Activated CD4-positive, alpha-beta memory T cell treated with anti-CD3 and anti-CD28 coated beads for 36 hours (primary cell): ENCODE measurements at places on chromosomes 16 and 17.

DNA sequence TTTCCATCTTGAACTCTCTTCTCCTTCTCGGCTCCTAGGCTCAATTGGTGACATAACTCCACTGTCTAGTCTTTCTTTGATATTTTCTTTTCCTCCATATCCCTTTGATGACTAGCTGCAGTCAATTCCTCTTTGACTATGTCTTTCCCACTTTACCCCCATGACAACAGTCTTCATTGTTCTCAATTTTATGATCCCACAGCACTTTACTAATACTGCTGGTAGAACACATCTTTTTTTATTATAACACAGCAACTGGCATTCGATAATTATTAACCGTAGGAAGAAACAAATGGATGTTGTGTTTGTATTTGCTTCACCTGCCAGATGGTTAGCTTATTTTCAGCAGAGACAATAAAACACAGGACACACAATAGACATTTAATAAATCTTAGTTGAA is 1.3 kb downstream of the KRTAP3-3 start:
- no peak for DNase-seq

GRCh38 chr17:3557768-3558583 is at the start of gene TRPV3:
TRPV3 (minus strand) TSS chr17:3557812; CDS start chr17:3554850, 2,962 bp downstream.
- peak; percentile 87 for DNase-seq

DNA sequence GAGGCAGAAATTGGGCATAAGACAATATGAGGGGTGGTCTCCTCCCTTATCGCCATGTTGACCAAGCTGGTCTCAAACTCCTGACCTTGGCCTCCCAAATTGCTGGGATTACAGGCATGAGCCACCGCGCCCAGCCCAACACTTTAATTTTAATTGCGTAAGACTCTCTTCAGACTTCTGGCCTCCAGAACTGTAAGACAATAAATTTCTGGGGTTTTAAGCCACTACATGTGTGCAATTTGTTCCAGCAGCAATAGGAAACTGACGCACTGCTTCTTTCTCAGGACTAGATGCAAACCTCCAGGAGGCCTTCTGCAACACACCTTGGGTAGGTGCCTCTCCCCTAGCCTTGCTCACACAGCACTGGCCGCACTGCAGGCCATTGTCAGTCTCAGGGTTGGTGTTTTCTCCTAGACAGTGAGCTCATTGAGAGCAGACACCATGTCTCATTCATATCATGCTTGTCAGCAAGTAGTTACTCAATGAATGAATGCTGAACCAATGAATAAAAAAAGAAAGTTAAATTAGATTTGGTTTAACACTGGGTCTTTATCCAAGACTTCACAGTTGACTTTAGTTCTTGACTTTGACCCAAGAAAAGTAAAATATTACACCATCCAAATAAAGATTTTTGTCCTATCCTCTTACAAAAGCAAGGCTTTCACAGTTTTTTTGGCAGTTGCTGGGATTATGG is 5.5 kb upstream of the ACSF2 start:
- DNase-seq = no peak

DNA sequence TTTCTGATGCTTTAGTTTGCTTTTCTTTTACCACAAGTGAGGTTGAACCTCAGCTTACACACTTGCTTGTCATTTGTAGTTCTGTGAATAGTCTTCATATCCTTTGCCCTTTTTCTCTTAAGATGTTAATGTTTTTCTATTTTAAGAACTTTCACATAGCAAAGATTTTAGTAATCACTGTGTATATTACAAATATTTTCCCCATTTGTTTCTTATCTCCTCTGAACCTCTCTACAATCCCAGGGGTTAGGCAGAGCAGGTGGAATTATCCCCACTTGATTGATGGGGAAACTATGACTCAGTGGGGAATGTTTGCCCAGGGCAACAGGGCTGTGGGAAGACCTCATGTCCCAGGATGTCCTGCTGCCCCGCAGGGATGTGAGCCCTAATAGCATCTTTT is 11.7 kb upstream of the MYH3 start:
- no peak for DNase-seq

DNA sequence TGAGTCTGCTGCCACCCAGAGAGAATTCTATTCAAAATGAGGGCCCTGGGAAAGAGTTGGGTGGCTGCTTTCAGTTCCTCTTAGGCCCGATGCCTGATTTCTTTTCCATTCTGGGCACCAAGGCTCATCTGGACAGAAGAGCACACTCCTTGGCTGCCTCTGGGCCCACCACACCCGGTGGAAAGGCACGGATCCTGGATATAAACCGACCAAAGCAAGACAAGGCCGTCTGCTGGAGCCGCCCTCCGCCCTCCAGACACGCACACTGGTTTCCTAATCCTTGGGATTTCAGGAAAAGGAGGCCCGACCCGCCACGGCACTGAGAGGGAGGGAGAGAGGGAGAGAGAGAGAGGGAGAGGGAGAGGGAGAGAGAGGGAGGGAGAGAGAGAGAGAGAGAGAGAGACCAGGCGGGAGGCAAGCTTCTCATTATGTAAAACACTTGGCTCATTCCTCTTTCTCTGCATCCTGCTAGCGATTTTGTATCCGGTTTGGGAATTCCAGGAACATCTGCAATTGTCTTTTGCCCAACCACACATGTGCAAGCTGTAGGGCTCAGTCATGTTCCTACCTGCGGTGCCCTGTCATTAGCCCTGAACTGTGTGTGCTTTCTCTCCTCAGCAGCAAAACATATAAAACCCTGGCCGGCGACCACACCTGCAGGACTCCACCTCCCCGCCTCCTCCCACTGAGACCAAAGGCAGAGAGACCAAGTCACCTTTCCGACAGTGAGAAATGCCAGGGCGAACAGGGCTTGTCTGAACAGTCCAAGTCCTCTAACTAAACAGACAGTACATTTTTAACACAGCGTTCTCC is 347.2 kb downstream of the SOX9 start:
- DNase-seq = no peak

GRCh38 chr16:57341441-57342303 is 16.9 kb upstream of the CCL22 start:
- no peak for DNase-seq

- DNase-seq = no peak
Measured at GRCh38 chr17:50905460-50905803, 39.3 kb upstream of the TOB1 start.

DNA sequence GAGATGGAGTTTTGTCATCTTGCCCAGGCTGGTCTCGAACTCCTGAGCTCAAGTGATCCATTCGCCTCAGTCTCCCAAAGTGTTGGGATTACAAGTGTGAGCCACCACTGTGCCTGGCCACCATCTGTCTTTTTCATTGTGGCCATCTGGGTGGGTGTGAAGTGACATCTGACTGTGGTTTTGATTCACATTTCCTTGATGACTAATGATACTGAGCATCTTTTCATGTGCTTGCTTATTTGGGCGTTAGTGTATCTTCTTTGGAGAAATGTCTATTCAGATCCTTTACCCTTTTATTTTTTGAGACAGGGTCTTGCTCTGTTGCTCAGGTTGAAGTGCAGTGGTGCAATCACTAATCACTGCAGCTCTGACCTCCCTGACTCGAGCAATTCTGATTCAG is 53.9 kb upstream of the ERN1 start:
- DNase-seq = peak; percentile 58

DNA sequence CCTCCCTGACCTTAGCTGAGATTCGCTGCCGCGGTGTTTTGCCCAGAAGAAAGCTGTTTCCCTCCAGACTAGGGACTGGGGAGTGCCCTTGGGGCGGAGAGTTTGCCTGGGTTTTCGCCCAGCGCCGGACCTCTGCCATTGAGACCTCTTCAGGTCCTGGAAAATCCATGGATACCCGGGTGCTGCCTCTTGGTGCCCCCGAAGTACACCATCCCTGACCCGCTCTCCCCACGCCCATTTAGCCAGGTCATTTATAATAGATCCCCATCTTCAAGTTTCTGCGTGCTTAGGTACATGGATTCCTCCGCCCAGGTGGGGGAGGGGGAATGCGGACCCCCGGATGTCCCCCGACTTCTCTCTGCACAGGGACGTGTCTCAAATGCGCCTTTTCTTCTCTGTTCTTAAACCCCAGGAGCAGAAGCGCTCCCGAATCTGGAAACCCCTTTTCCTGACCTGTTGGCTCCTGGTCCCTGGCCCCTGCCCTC is 15.0 kb upstream of the CBX8 start:
- DNase-seq = no peak

DNA sequence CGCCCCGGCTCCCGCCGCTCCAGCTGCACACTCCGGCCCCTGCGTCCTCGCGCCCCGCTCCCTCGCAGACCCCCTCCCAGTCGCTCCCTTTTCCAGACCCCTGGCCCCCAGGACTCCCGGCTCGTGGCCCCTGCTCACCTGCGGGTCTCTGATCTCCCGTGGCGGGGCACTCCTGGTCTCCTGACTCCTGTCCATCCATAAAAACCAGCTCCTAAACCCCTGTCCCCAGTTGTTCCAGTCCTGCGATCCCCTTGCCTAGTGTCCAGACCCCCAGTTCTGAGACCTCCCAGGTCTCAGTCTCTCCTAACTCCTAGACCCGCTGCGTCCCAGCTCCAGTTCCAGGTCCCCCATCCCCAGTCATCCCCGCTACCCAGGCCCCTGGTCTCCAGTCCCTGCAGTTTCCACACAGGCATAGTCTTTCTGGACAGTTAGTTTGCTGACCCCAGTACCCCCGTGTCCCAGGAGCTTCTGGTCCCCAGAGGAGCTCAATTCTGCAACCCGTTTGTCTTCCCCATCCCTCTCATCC is 379 bp downstream of the SNX29 start:
- no peak for DNase-seq

DNA sequence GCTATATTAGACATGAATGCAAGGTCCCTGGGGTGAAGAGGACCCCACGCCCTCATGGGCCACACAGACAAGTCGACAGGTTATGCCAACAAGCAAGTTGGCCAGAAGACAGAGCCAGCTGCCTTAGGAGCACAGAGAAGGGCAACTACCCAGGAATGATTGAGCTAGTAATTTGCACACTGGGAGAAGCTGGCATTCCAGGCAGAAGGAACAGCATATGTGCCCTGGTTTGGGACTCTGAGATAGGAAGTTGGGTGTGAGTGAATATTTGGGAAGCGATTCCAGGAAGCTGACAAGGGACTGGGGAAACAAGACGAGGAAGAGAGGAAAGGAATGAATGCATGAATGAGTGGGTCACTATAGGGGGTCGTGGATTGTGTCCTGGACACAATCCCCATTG is 203.7 kb upstream of the CDH5 start:
- no peak for DNase-seq
